ENCODE measurements at places on chromosomes 6 and 20.

GRCh38 chr6:132693478-132693877 is 20.4 kb downstream of the VNN1 start:
- DNase-seq: no peak

DNA sequence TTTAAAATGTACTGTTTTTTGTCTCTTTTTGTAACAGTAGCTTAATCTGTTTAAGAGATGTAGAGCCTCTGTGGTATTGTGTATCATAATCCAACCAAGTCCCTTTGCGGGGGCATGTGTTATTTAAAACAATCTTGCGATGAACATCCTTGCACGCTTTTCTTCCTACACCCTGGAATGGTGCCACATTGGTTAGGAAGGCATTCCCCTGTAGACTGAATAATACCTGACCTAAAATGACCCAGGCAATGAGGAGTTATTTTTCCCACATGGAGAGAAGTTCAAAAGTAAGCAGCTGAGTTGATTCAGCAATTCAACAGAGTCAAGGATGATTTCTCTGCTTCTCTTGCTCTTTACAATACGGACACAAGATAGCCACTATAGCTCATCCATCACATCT is 142.0 kb upstream of the PMEPA1 start:
- no peak for DNase-seq

DNA sequence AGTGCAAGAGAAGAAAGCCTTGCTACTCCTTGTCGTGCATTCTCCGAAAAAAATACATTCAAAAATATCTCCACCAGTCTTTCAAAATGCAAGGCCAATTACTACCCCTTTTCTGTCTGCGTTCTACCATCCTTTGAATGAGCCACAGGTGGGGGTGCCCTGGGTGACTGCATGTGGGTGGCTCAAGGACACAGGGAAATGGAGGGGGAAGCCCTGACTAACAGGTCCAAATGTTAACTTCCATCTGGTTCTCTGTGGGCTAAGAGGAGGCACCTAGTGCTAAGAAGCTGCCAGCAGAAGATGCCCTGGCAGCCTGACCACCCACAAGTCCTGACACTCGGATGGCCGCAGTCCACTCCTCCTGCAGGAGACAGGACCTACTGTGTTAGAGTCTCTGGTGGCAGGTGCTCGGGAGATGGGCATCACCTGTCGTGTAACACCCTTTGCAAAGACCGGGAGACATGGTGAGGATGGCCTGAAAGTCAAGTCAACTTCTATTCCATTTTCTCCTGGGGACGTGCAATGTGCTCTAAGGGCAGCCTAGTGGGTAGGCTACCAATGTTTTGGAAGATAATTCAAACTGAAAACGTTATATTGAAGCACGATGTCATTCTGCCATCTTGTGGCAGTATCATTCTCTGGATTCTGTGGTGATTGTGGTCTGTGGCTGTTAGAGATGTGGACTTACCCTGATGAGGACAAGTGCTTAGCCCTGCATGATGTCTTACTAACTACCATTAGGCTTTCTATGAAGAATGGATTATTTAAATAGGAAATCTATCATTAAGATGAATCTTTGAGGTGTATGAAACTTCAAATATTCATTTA is 27.4 kb upstream of the IGF2R start:
- peak; percentile 5 for DNase-seq

- no peak for DNase-seq
Observed at GRCh38 chr6:167707686-167708500, 118.8 kb upstream of the AFDN start.

- no peak for DNase-seq
Observed at GRCh38 chr6:158316022-158316421, 3.8 kb downstream of the TULP4 start.

DNA sequence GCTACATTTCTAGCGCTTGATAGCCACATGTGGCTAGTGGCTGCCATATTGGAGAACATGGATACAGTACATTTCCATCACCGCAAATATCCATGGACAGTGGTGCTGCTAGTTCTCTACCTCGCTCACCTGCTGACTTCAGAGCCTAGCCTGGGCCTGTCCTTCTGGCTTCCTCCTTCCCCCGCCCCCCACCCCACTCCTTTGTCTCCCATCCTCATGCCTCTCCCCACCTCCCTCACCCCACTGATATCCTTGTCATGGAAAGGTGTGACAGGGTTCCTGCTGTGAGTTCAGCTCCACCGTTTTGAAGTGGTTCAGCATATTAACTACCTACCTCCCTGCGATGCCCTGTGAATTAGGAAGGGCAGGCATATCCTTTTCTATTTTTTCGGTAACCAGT is 14.2 kb downstream of the NKX2-2 start:
- no peak for DNase-seq

GRCh38 chr6:147023581-147023980 is 180.6 kb upstream of the STXBP5 start:
- DNase-seq: no peak

DNA sequence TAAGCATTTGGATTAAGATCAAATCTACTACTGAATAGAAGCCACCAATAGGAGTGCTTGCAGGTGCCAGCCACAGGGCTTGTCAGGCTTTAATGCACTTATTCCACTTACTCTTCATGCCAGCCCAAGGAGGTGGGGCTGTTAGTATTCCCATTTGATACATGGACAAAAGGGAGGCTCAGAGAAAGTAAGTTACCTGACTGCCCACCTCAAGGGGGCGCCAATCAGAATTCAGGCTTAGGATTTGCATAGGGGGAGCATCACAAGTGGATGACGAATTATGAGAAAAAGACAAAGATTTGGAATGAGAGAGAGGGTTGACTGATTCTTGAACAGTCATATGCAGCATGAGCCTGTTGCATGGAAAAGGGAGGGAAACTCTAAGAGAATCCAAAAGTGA is 188.4 kb upstream of the TSHZ2 start:
- DNase-seq: peak; percentile 3

DNA sequence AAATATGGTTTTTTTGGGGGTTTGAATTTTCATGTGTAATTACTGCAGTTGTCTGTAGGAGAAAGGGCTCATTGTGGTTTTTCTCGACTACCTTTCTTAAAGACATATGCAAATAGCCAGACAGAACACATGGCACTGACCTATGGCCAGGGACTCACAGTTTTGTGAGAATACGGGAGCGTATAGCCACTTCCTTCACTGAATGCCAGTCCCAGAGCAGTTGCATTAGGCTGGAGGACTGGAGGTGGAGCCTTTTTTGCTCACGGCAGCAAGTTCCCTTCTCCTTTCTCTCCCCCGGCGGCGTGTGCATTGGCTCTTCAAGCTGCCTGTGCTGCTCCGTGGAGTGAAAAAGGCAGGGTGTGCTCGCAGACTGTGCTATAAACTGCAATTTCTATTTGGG is 114.9 kb downstream of the AKAP7 start:
- peak; percentile 6 for DNase-seq

GRCh38 chr20:17438436-17439039 is 92.6 kb downstream of the BFSP1 start:
- DNase-seq: no peak

DNA sequence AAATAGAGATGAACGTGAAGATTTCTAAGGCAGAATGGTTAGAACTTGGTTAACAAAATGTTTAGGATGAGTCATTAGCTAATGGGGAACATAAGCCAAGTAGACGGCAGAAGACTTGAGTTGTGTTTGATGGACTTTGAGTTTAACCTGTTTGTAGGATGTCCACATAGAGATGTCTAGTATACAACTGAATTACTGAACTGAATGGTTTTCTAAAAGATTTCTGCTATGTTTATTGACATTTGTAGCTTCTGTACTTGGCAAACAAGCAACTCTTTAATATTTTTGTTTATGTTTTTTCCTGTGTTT is 54.5 kb upstream of the DYNLRB1 start:
- no peak for DNase-seq

DNA sequence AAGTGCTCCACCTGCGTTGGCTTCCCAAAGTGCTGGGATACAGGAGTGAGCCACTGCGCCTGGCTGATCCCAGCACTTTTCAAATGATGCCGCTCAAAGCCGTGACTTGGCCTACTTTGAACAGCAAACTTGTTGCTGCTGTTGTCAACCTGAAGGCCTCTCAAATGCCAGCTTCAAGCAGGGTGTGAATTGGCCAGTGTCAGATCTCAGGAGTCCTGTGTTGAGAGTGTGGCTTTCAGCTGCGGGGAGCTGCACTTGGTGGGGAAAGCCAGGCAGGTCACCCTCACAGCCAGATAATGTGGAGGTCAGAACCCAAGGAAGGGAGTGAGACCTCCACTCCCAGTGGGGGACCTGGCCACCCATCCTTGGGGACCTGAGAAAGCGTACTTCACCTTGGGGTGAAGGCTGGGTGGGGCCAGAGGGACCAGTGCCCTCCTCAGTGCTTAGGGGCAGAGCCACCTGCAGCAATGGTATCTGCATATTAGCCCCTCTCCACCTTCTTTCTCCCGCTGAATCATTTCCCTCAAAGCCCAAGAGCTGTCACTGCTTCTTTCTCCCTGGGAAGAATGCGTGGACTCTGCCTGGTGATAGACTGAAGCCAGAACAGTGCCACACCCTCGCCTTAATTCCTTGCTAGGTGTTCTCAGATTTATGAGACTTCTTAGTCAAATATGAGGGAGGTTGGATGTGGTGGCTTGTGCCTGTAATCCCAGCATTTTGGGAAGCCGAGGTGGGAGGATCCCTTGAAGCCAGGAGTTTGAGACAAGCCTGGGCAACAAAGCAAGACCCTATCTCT is 19.1 kb upstream of the PANK2 start:
- no peak for DNase-seq

- DNase-seq: no peak
Observed at GRCh38 chr6:38078671-38079070, 259.1 kb downstream of the ZFAND3 start.

- no peak for DNase-seq
Observed at GRCh38 chr20:24789877-24790276, 159.2 kb upstream of the CST7 start.

DNA sequence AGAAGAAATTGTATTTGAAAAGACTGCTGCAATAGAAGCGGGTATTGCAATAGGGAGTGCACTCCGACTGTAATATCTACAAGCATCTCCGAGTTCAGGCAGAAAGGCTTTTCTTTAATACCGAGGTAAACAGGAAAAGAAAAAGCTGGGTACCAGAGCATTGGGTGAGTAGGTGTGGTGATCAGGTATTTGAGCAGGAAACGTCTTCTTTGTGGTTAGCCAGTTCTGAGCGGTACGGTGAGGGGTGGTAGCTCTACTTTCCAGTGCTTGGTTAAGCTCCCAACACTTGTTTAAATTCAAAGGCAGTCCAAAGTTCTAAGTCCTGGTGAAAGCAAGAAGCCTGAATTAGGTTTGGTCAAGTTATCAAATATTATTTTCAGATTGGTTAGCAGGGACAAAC is 404.1 kb downstream of the LMBRD1 start:
- DNase-seq: no peak

- DNase-seq: peak; percentile 7
Observed at GRCh38 chr6:25652007-25652515, at the start of gene SCGN. Gene SCGN, plus strand, starts transcription at chr6:25652215. Its CDS starts 189 bp downstream, at chr6:25652404.

- DNase-seq: no peak
Observed at GRCh38 chr6:6926856-6927255, 180.9 kb upstream of the RREB1 start.

GRCh38 chr20:32497589-32498224 is 87.4 kb downstream of the NOL4L start:
- DNase-seq: no peak

DNA sequence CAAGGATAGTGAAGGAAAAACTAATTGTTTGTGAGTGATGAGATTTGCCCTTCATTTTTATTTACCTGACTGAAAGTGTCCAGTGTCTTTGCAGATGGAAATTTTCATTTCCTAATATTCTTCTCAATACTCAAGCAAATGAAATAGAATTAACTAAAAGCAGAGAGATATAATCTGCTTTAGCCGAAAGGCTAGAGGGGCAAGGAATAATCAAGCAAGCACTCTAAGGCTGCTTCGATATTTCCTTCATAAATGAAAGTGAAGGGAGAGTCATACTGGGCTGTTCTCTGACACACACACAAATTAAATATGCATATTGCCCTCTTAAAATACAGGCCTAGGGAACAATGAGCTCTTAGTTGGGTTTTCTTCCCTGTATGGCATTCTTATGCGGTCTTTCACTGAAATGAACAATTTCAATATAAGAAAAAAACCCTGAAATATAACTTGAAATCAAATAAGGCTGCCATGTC is 47.5 kb upstream of the POPDC3 start:
- no peak for DNase-seq
